ENCODE measurements at places on chromosomes 1 and 21.

DNA sequence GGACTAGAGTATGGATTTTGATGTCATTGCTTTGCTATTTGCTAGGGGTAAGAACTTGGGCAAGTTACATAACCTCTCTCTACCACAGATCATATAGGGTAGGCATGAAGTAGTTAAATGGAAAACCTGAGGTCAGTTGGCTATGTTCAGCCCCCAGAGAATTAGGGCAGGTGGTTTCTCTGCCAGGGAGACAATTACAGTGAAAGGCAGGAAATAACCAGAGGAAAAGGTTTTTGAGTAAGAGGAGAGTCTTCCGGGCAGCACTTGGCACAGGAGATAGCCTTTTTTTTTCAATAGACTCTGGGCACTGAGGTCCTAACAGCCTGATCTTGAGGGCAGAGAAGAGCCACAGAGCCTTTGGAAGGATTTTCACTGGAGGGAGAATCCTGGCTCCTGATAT is 16.7 kb upstream of the SERBP1 start:
- no peak for DNase-seq

DNA sequence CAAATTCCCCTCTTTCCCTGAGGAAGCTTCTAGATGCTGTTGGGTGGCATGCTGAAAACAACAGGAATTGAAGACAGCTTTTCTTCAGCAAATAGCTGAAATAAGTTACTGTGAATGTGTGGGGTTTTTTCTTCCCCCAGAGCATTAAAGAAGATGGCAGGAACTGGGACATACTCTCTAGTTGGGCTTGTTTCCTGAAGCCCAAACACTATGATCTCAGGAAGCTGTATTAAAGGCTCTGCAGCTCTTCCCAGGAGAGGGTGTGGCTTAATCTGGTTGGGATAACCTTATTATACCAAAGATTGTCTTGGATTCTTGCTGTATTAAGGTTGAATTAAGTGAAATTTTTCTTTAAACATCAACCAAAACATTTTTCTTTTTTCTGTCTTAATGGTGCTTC is 64.9 kb upstream of the LMO4 start:
- no peak for DNase-seq

GRCh38 chr1:63746129-63746864 is 27.5 kb upstream of the ROR1 start:
- peak; percentile 95 for DNase-seq

DNA sequence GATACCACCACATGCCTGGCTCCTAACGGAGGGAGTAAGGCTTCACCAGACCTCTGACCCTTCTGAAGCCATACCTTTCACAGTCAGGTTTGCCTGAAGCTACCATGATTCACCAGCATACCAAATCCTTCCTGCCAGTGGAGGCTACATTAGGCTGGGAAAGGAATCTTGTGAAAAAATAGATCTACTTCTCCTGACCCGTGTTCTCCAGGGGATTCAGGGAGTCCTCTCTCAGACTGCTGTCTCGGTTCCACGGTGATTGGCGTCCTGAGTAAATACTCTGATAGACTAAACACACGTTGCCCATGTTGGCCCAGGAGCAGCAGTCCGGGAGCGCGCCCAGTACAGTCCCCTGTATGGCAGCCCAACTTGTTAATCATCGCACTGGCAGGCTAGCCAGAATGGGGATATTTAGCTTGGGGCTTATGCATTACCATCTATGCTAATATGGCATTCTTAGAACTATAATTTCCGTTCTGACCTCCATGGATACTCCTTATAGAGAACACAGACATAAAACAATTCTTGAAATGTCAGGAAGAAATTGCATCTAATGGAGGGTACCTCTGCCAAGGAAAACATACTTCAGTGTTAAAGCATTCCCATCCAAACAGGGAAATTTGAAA is 173.2 kb downstream of the ROR1 start:
- no peak for DNase-seq

- DNase-seq = no peak
These were observed 22.0 kb downstream of the CLIC6 start for GRCh38 chr21:34690793-34691175.

GRCh38 chr1:27037518-27037917 is 24.9 kb upstream of the TENT5B start:
- DNase-seq = no peak

DNA sequence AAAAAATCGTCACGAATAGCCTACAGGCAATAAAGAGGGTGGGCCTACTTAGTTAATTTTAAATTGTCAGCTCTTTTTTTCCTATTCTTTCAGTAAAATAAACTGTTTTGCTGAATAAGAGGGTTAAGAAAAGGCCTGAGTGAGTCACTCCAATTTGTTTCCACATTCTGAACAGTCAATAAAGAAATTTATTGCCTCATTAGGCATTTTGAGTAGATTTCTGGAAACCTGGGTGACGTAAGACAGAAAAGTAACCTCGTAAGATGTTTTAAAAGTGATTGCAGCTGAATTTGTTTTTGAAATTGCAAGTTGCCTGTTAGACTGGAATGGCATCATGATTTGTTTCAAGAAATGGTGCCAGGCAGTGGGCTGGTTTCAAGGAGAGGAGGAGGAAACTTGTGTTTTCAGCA is 439.3 kb downstream of the USP25 start:
- DNase-seq = no peak

GRCh38 chr1:101200513-101200912 is 36.3 kb upstream of the S1PR1 start:
- DNase-seq = peak; percentile 86

- no peak for DNase-seq
These were observed 17.4 kb downstream of the HYI start for GRCh38 chr1:43436371-43436770.

- peak; percentile 20 for DNase-seq
These were observed 1.3 kb downstream of the ABCG1 start for GRCh38 chr21:42220138-42220701.

DNA sequence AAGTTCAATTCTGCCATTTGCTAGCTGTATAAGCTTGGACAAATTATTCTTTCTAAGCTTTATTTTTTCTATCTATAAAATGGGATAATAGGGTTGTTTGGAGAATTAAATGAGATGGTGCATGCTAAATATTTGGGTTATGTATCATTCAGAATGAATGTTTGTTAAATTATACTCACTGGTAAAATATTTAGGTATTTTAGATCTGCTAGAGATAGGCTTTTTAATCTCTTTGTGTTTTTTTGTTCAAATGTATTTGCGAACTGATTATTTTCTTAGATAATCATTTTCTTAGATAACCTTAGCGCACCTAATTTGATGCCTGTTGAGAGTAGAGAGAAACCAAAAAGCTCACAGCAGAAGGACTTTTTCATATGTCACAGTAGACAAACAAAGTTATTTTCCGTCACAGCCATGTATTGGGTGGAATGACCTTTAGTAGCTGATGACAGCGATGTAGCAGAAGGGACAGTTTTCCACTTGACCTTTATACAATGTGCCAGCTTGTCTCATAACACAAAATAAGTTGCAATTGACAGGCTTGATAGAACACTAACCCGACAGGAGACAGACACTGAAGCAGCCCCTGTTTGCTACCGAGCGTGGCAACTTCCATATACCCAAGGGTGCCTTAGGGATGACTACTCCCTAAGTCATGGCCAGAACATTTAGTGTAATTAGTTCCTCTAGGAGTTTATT is 93.0 kb downstream of the DISC1 start:
- no peak for DNase-seq

GRCh38 chr1:3009021-3009420 is 12.2 kb upstream of the ACTRT2 start:
- DNase-seq = no peak

DNA sequence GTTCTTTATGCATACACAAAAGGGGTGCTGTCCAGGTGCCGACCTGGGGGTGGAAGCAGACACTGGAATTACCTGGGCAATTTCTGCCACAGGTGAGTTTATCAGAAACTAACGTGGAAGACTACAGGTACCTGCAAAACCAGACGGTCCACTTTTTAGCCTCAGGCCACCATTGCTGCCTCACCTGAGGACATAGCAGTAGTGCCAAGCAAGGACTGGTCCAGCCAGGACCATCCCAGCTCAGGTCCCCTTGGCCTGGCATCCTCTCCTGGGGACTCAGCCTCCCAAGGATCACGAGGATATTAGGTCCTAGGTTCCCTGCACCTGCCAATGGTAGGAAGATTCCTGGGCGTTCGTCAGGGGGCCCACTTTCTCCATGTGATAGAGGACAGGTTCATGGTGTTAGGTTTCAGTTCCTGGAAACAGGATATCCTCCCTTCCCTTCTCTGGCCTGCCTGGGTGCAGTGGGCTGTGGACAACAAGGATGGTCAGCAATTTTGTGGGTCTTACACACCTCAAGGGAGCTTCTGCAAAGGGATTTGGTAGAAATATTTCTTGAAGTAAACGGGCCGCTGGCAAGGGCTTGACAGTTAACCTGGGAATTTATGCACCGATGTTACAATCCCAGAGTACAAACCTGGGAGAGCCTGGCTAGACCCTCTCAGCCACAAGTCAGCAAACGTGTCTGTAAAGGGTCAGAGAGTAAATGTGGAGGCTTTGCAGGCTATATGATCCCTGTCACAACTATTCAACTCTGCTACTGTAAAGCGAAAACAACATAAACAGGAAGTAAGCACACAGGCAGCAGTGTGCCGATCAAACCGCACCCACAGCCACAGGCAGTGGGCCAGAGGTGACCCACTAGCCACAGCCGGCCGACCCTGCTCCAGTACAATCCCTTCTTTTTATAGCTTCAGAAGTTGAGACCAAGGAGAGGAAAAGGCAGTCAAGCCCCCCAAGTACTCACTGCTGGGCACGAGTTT is 71.4 kb upstream of the RAB4A start:
- DNase-seq = no peak

- DNase-seq = no peak
These were observed 1.6 kb downstream of the ELK4 start for GRCh38 chr1:205630241-205630640.

DNA sequence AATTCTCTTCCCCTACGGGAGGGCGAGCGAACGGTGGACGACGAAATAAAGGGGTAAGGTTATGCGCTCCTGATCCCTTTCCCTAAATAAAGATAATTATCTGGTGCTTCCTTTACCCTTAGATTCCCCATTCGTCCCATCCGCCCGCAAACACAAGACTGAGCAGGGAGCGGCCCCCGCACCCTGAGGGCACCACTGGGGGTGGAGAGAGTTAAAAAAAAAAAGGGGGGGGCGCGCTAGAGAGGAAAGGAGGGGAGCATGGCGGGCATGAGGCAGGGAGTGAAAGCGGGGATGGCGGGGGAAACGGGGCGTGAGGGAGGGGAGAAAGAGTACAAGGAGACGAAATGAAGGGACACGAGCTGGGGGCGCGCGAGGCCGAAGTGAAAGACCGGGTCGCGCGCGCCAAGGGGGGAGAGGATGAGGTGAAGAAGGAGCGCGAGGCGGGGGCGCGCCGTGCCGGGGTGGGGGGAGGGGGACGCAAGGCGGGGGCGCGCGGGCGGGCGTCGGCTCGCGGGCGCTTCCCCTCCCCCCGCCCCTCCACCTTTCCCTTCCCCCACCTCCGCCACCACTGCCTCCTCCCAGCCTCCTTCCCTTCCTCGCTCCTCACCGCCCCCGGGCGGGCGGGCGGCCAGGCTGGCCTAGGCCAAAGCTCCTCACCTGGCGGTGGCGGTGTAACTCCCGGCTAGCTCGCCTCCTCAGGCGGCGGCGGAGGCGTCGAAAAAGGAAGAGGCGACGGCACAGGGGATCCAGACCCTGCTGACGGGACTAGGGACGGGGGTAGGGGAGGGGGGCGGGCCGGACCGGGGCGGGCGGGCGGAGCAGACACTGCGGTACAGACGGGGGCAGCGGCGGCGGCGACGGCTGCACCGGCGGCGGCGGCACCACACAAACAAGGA is 448 bp downstream of the GATAD2B start:
- DNase-seq = no peak

DNA sequence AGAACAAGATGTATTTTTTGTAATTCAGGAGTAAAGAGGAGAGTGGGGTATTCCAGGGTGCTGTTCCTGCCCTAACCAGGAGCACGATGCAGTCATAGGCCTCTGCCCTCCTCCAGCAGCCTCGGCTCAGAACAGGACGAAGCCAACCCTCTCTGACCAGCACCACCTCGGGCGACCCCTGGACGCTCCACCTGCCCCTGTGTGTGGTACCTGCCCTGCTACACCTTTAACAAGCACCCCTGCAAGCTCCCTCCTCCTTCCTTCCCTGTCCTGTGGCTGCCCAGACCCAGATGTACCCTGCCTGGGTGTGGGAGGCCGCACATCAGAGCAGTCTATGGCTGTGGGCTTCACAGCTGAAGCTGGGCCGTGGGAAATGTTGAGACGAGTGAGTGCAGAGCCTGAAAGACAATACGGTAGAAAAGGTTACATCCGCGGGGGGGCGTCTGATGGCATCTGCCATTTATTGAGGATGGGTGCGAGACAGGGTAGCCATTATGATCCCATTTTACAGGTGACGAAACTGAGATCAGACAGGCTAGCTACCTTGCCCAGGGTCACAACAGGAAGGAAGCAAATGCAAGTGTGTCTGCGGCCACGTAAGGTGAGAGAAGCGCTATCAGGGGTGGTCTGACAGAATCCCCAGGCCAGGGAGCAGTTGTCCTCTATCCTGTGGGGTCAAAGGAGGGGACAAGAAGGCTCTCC is 4.6 kb downstream of the ERG start:
- no peak for DNase-seq

DNA sequence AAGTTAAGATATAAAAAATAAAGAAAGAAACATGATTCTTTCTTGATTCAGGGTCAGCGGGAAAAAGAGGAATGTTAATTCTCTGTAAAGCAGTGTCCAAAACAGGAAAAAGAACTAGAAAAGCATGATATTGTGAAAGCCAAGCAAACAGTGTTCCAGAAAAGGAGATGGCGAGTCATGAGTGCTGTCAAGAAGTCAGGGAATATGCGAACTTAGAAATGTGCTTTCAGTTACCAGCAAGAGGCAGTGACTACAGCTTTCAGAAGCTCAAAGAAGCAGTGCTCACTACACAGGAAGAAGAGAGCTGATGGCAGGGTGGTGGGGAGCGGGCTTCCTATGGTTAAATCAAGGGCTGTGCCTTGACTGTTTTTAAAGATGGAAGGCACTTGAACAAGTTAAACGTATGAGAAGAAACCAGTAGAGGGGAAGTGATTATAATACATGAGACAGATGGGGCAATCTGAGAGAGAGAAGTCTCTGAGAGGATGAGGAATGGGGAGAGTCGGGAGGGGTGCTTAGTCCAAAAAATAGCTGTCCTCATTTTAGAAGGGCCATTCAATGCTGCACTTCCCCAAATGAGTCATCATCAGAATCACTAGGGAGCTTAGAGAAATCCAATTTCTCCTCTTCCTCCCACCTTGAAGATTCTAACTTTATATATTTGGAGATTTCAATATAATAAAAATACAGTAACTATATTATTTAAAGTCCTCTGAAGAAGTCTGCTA is 90.4 kb downstream of the KCNK1 start:
- DNase-seq = no peak

GRCh38 chr1:213295860-213296259 is 244.8 kb downstream of the RPS6KC1 start:
- DNase-seq = no peak

DNA sequence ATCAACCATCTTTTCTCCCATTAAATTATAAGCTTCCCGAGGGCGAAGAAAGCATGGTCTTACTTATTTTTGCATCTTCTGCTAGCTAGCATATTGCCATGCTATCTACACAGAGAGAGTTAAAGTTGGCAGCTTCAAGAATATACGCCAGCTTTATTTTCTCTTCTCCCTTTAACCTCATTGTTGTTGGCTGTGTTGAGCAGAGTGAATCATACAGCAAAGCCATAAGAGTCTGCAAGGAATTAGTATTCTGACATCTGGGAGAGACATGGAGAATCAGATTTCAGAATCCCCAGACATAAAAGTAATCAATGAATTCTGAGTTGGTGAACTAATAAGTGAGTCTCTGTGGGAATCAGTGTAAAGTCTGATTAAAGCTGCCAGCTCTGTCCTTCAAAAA is 649.6 kb upstream of the PTBP2 start:
- DNase-seq = no peak
